ENCODE measurements at places on chromosomes 2 and 18.
A peak's percentile ranks its signal among the peaks of the same experiment; 100 is the strongest.

DNA sequence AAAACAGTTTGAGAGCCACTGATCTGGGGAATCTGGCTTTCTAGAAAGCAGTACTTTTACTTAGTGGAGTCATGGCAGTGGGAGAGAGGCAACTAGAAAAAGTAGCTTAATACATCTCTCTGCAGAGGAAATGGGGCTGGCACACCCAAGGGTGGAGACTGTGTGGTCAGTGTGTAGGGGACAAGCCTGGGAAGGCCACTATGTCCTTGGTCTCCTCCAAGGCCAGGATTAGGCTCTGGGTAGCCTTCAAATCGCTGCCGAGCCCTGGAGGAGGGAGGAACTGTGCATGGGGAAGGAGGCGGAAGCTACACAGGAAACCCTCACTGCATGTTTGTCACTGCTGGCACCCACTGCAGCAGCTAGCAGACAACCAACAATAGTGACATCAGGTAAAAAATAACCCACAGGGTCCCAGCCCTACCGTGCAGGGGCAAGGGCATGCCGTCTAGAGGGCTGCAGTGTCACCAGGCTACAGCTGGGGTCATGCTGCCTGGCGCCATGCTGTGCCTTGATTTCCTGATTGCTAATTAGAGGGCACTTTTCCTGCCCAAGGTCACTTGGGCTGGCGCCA, 34.8 kb downstream of the LBH start:
- DNase-seq, result peak; percentile 74

DNA sequence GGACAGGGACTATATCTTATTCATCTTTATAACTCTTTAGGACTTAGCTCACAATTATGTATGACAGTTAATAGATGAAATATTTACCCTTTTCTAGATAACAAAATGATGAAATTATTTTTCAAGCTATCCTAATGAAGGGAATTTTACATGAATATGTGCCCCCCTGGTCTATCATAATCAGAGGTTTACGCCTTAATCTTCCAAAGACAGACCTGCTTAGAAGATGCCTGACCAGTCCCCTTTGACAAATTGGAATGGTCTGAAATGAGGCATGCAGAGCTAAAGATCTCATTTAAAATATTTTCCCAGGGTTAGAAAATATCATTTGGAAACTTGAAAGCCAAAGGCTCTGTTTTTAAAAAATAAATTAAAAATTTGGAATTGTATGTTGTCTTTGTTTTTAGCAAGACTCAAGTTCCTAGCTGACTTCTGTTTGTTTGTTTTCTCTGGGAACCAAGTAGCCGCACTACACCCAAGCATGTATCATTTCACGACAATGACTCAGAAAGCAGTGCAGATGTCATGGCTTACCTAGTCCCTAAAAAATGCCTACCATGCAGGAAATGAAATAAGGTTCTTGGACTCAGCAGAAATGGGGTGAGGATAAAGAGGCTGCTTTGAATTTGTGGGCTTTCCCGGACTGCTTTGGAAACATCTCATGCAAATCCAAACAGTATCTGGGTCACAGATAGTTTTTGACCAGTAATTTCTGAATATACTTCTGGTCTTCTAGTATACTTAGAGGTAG, 162.1 kb downstream of the ZEB2 start:
- peak; percentile 44 for DNase-seq

- no peak for DNase-seq
These were observed 19.4 kb upstream of the PRLH start for GRCh38 chr2:237546876-237547395.

GRCh38 chr2:168525716-168526446, 69.8 kb downstream of the CERS6 start:
- no peak for DNase-seq

DNA sequence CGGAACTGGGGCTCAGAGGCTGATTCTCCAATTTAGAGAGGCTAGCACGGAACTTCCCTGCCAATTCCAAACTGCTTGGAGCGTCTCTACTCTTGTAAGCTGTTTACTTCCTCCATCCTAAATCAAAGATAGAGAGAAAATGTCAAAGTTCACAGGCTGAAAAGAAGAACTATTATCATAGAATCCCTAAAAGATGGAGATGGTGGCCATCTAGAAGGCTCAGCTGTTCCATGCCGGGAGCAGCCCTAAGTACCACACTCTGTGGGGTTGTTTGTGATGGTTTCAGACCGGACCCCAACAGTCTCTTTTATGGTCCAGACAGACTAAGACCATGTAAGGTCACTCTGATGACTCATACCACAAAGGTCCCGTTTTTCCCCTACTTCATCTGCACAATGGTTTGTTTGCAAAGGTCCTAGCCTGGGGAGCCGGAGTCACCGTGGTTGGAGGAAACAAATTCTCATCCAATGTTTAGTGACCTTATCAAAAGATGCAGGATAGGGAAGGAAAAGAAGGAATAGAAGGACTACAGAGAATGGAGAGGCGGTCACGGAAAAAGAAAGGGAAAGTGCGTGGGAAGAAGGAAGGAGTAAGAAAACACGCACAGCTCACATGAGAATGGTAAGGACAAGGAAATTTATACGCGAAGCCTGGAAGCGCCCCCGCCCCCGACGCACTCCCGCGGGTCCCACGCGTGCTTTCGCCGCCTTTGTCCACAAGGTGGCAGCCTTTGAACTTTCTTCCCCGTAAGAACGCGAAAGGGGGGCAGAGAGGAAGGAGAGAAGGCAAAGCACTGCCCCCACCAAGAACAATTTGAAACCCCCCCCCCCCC, 453 bp upstream of the ANTXR1 start:
- DNase-seq, result peak; percentile 42

DNA sequence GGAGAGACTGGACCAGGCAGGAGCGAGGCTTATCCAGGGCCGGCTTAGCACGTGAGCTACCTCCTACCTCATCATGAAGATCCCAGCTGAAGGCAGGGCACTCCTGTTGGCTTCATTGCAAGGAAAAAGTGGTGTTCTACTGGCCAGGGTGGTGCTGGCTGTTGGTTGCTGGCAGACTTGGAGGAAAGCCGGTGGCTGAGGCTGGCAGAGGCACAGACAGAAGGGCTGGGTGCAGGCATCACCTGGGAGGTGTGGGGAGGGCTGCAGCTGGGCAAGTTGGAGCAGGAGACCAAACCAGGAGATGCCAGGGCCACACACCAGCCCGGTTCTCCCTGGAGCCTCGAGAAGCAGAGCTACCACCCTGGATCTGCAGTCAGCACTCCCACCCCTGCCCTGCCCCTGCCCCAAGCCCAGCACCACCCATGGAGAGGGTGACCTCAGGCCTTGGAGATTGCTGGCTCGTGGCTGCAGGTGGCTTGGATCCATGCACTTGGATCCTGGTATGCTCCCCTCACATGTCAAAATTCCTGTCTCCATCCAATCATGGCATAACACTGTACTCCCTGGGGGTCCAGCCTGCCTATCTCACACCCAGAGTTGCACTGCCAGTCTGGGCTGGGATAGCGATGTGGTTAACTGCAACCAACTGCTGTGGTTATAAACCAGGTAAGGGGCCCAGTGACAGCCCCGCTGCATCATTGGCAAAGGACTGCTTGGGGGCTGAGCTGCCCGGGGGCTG, 49.7 kb downstream of the GLI2 start:
- no peak for DNase-seq

DNA sequence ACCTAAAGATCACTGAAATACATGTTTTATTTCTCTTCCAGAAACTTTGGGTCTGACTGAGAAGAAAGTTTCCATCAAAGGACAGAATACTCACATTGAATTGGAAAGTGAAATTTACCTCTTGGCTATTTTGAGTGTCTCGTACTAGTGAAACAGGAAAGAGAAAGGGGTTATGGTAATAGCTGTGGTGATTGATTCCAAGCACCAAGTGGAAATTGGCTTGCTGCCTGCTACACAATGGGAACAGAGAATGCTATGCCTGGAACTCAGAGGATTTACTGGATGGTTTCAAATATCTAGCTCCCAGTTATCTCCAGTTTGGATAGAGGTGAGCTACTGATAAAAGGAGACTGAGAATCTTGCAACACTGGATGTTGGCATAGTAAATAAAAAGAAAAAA, 492.8 kb upstream of the FSIP2 start:
- no peak for DNase-seq

GRCh38 chr2:51247252-51247805, 215.4 kb upstream of the NRXN1 start:
- DNase-seq, result no peak

DNA sequence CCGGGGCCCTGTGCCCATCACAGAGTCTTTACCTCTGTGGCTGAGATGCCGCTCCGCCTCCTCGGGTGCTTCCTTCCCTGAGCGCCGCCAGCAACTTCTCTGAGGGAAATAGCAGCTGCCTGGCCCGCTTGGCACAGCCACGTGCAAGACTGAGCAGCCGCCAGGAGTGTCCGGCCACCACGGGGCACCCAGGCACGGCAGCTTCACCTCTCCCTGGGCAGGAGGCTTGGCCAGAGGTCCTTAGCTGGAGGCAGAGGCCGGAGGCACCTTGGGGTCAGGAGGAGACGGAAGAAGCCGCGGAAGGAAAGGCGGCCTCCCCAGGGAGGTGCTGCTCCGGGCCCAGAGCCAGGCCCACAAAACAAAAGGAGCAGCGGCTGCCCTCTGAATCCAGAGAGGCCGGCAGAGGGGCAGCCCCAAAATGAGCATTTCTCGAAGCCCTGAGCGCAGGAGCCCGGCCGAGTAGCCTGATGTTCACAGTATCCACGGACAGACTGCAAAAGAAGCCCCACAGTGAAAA, 6.0 kb upstream of the LIMS2 start:
- no peak for DNase-seq

DNA sequence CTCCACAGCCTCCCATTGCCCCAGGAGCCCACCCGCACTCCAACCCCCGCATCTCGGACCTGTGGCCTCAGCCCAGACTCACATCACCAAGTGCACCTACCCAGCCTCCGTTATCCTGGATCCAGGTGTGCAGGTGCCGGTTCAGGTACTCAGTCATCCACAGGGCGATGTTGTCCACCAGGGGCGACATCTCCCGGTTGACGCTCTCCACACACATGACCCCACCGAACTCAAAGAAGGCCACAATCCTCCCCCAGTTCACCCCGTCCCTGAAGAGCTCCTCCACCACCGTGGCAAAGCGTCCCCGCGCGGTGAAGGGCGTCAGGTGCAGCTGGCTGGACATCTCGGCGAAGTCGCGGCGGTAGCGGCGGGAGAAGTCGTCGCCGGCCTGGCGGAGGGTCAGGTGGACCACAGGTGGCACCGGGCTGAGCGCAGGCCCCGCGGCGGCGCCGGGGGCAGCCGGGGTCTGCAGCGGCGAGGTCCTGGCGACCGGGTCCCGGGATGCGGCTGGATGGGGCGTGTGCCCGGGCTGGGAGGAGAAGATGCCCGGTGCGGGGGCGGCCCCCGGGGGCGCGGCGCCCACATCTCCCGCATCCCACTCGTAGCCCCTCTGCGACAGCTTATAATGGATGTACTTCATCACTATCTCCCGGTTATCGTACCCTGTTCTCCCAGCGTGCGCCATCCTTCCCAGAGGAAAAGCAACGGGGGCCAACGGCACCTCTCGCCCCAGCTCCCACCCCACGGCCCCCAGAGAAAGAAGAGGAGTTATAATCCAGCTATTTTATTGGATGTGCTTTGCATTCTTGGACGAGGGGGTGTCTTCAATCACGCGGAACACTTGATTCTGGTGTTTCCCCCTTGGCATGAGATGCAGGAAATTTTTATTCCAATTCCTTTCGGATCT, 1.3 kb downstream of the BCL2 start:
- DNase-seq, result peak; percentile 89

DNA sequence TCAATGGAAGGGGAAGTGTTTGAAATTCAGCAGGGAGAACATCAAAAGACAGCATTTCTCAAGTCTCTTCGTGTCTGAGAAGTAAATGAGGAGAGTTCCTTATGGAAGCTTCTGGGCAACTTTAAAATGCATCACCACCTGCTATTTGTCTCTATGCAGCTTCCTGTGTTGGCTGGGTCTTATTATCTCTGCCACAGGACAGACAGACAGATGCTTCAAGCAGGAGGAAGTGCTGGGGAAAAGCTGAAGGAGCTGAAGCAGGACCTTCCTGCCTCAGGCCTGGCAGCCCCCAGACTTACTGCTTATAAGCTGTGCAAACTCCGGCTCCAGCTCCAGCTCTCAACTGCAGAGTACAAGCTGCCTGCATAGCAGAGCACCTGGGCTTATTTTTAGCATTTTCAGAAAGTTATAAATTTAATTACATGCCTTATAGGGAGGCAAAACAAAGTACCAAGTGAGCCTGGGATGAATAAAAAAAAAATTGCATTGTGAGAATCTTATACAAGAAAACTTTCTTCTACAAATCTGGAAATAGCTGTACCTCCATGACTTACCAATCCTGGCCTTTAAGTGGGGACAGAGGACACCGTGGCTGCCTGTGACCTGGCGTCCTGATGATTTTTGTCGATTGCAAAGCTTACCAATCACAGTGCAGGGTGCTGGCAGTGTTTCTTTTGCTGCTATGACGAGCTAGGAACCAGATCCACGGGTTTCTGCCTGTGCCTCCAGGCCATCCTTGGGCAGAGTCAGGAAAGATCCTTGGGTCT, 206.3 kb downstream of the SEPTIN10 start:
- no peak for DNase-seq

GRCh38 chr2:129757915-129758783, 221.3 kb upstream of the RAB6C start:
- peak; percentile 9 for DNase-seq

- DNase-seq, result no peak
These were observed 82.0 kb downstream of the MTCL1 start for GRCh38 chr18:8787371-8787670.

DNA sequence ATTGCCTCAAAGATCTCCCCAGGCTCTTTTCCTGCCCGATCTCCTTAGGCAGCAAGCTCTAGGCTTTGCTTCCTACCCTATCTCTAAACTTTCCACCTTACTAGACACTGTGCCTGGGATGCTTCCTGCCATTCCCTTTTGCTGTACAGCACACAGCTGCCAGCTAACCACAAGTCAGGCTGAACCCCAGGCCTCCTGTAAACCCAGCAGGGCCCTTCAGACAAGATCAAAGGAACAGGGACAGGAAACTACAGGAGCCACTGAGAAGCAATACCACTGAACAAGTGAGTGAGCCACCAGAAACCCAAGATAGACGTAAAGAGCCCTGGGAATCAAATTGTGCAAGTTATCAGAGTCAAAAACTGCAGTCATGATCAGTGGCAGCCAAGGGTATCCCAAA, 180.7 kb downstream of the SUCLG1 start:
- DNase-seq, result no peak

DNA sequence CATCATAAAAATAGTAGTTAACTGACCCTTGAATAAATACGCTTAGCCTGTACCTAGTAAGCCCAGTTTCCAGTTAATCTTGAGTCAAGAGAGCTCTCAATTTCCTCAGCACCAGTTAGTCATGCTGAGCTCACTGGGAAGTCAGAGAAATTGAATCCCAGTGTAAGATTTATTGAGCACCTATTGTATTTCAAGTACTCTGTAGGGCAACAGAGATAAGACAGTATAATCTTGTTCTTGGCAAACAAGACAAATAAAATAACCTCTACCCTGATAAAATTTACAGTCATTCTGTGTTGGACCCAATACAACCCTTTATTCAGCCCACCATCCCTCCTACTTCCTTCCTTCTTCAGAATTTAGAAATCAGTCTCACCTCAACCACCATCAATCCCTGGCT, 71.9 kb upstream of the NRP2 start:
- no peak for DNase-seq

- DNase-seq, result no peak
These were observed 160.7 kb downstream of the ALPK2 start for GRCh38 chr18:58468191-58468590.

- DNase-seq, result no peak
These were observed 24.3 kb downstream of the SMYD1 start for GRCh38 chr2:88091943-88092342.
